ENCODE measurements at places on chromosomes 5 and 9. TPM values are rescaled to one million over a fixed set of nuclear protein-coding genes. Genes with fewer than 3 reads are reported as not detected.

GRCh38 chr5:6736106-6736505 is 22.9 kb downstream of the TENT4A start:
- no peak for DNase-seq

MRRF gene
- total RNA-seq = 40.3 TPM

DNA sequence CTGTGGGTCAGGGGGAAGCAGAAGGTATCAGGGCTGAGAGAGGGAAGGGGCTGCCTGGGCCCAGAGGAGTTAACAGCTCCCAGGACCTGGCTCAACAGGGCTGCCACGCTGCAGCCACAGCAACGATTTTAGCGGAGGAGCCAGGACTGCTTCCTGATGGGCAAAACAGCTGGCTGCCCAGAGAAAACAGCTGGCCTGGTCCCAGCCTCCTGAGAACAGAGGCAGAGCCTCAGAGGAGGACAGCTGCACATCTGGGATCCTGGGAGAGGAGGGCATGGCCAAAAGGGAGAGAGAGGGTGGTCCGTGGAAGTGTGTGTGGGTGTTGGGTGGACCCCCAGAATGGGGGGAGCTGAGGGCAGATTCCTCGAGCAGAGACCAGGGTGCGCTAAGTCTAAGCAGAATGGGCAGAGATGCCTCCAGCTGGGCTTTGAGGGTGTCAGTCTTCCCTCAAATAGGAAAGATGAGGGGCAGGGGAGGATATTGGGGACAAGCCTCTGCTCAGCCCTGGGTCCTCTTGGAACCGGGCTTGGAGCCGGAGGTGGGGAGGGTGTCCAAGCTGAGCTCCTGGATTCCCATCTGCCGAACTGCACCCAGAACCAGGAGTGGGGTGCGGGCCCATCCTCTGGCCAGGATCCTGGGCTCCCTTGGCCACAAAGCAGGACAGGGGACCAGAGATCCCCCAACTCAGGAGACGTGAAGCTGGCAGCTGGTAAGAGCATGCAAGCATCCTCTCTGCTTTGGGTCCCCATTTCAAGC is 9.1 kb upstream of the CERCAM start:
- DNase-seq = no peak

PNPLA7 gene
- total RNA-seq = 10.9 TPM
